T1000 (cell line): ENCODE measurements at places on chromosomes 6 and 20.
A peak's percentile ranks its signal among the peaks of the same experiment; 100 is the strongest.

DNA sequence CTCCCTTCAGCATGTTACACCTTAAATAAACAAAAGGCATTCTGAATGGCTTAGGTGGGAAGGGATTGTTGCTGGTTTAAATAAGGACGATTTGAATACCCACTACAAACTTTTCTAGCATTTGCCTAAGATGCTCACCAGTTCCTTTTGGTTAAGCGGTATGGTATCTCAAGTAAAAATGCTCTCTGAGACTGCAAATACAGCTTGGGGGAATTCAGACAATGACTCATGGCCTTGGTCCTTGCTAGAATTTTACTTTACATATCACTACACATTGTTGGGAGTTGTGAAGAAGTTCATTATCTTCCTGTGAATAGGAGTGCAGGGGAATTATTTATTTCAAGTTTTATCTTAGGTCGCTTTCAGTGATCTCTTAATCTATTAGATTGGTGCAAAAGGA is 670.7 kb downstream of the UTRN start:
- DNase-seq = no peak

GRCh38 chr6:159399751-159400221 is 230.6 kb downstream of the FNDC1 start:
- no peak for DNase-seq

DNA sequence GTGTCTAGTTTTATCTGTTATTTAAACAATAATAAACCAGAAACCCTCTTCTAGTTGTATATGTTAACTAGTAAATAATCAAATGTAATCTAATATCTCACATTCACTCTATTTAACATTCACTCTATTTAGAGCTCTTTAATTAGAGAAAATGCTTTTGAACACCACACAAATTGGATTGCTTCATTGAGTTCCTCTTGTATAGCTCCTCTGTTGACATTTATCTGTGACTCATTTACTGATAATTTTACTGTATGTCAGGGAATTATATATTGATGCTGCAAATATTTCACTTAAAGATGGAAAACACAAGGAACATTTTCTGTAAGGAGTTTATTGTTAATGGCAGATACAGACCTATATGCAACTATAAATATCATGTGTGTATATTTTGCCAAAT is 594.6 kb downstream of the COL12A1 start:
- no peak for DNase-seq

DNA sequence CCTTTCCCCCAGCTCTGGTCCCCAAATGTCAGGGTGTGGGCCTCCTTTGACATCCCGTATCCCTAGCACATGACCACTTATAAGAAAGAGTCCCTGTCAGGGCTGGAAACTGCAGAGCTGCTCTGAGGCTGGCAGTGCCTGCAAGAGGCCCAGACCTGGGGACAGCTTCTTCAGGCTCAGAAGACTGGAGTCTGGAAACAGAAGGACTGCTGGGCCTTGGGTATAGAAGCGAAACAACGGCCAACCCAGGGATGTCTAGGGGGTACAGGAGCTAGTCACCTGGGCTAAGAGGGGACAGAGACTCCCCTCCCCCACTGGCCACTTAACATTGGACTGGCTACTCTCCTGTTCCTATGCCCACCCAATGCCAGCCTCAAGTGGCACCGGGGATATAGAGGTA is 4.7 kb downstream of the SCUBE3 start:
- DNase-seq = no peak

GRCh38 chr6:108432792-108433191 is 127.9 kb upstream of the FOXO3 start:
- no peak for DNase-seq

- peak; percentile 38 for DNase-seq
These were observed 189.1 kb downstream of the DTNBP1 start for GRCh38 chr6:15473741-15474161.

DNA sequence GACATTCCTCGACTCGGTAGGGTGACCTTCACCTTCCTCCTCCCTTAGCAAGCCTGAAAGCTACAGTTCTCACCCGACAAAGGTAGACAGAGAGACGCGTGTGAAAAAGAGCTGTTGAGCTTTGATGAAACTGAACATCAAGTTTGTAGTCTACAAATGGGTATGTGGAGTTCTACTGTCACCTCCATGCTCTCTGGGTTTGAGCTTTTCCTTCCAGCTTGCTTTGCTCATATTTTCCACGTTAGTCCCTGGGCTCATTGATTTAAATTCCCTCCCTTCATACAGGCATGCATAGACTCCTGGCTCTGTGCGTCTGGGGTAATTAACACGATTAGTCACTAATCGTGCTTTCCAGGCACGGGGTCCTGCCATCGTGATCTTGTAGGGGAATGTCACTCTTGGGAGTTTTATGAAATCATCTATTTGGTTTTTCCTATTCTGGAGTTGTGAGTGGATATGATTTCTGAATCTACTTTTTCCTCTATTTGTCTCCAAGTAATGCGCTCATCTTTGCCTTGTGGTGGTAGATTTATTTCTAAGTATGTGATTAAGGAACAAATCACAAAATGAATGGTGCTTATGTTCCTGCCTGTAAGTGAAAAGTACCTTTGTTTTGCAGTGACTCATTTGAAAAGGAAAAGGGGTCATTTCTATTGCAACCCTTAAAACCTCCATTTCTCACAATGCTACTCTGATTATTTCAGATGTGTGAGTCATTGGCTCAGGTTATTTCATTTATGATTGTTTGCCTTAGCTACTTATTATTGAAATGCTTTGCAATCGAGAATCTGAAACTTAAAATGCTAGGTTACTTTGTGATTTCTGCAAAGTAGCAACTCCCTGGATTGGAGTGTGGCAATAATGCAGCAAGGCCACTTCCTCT is 154.6 kb downstream of the ZDHHC14 start:
- DNase-seq = no peak

DNA sequence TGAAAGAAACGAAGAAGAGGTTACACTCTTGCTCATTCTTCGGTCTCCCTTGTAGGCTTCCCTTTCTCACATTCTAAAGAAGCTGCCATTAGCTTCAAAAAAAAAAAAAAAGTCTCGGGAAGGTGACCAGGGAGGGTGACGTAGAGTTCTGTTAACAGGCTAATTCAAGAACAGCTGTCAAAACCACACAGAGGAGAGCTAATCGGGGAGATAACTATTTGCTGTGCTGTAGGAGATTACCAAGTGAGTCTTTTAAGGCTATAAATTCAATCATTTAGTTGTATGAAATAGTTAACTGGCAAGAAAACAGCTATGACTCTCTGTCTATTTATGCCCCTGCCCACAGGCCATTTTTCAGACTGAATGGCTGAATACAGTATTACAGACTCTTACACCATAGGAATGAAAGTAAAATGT is 256.8 kb downstream of the SYNE1 start:
- no peak for DNase-seq

DNA sequence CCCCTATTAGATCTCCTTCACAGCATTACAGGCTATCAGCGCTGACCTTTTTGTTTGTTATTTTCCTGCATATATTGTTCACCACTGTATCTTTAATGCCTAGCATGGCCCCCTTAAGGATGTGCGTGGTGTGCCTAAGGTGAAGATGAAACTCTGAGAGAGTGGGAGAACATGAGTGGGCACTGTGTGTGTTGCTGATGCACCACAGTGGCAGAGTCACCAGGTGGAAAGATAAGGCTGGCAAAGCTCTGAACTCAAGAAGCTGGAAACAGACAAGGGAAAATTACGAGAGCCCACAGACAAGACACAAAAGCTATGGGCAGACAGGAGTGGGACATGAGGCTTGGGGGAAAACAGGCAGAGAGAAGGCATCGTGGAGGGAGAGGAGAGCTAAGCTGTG is 159.8 kb downstream of the INSM1 start:
- no peak for DNase-seq
